Gastrocnemius medialis (tissue), 4 donors: ENCODE measurements at places on chromosomes 13 and 19. TPM values are rescaled to one million over a fixed set of nuclear protein-coding genes. Genes with fewer than 3 reads are reported as not detected.

The CGB3 gene
- not detected for total RNA-seq

GRCh38 chr13:112441779-112442310 lies 65.7 kb downstream of the SPACA7 start:
- no peaks in the 10 kb centered on the region for H3K36me3 ChIP-seq
- no peak overlapping the region for H3K4me3 ChIP-seq
- H3K27ac ChIP-seq = no peak overlapping the region
- H3K27me3 ChIP-seq = peaks cover 18% of the 10 kb centered on the region
- no peaks in the 10 kb centered on the region for H3K4me1 ChIP-seq

DNA sequence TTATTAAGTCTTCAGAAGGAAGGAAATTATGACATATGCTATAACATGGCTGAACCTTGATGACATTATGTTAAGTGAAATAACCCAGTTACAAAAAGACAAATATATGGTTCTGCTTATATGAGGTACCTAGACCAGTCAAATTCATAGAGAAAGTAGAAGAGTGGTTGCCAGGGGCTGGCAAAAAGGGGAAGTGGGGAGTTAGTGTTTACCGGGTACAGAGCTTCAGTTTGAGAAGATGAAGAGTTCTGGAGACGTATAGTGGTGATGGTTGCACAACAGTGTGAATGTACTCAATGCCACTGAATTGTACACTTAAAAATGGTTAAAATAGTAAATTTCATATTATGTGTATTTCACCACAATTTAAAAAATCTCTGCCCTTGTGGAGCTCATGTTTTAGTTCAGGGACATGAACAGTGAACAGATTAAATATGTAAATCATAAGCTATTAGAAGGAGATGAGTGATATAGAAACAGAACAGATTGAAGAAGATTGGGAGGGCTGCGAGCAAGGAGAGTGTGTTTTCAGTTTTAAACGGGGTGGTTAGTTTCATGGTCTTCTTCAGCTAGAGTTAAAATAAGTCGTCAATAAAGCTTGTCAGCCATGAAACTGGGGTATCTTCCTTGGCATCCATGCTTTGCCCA lies 355.2 kb downstream of the KCNRG start:
- H3K36me3 ChIP-seq = no peaks in the 10 kb centered on the region
- DNase-seq = no peak
- no peak overlapping the region for H3K4me3 ChIP-seq
- H3K27me3 ChIP-seq = no peaks in the 10 kb centered on the region

DNA sequence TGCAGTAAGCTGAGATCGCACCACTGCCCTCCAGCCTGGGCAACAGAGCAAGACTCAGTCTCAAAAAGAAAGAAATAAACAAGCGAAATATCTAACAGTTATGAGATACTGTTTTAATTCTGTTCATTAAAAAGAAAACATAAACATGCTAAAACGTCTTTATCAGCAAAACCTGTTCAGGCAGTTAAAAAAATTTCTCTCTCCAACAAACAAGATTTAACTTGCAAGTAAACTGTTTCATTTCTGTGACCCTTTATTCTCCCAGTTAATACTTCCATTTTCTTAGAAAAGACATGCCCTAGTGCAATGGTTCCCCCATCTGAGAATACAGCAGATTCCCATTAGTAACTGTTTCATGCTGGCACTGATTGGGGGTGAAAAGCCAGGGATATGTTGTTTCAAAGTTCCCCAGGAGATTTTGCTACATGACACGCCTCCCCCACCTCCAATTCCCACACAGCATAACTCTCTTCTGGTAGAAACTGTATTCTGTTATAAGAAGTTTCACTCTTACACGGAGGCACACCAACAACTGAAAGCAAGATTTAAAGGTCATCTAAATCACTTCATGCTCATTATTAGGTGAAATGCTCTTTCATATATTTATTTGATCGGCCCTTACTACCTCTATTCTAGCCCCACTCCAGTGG lies 24.4 kb downstream of the ELF1 start:
- no peaks in the 10 kb centered on the region for H3K36me3 ChIP-seq
- no peak for DNase-seq
- H3K27me3 ChIP-seq = no peaks in the 10 kb centered on the region
- H3K27ac ChIP-seq = no peak overlapping the region
- H3K4me1 ChIP-seq = peaks cover 12% of the 10 kb centered on the region

GRCh38 chr13:94630858-94631257 lies 29.2 kb downstream of the GPR180 start:
- H3K27me3 ChIP-seq = no peaks in the 10 kb centered on the region
- no peak overlapping the region for H3K4me3 ChIP-seq
- no peaks in the 10 kb centered on the region for H3K36me3 ChIP-seq
- no peak for DNase-seq

The TNNT1 gene
- total RNA-seq = 9,166 TPM

DNA sequence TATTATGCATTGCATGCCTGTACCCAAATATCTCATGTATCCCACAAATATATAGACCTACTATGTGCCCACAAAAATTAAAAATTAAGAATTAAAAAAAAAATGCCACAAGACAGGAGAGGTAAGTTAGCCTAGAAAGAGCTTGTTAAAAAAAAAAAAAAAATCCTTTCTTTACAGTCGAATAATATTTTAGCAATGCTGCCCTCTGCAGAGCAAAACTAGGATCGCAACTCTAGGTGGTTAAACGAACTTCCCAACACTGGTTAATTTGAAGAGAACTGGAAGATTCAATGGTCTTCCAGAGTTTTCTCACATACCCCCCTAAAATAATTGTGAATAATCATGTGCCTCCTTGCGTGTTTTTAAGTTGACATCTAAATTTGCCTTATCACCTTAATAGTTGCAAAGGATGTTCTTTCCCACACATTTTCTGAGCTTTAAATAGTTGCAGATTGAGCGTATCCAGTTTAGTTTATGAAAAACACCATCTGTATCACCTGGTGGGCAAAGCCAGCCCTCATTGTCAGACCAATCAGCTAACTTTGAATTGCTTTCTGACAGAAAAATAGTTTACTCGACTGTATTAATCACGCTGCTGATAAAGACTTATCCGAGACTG lies 47.4 kb upstream of the RCBTB2 start:
- no peak overlapping the region for H3K4me3 ChIP-seq
- no peaks in the 10 kb centered on the region for H3K36me3 ChIP-seq
- no peaks in the 10 kb centered on the region for H3K27me3 ChIP-seq
- peaks cover 5% of the 10 kb centered on the region for H3K4me1 ChIP-seq
- DNase-seq = peak; percentile 32
- no peak overlapping the region for H3K27ac ChIP-seq

The PTGIR gene
- total RNA-seq = 0.87 TPM

GRCh38 chr19:38216785-38217641 lies 7.0 kb downstream of the DPF1 start:
- no peak for DNase-seq
- peaks cover 39% of the 10 kb centered on the region for H3K27me3 ChIP-seq
- H3K27ac ChIP-seq = no peak overlapping the region
- H3K4me3 ChIP-seq = no peak overlapping the region
- H3K4me1 ChIP-seq = no peaks in the 10 kb centered on the region

The FFAR1 gene
- total RNA-seq = not detected

GRCh38 chr19:54674021-54674617 lies 11.3 kb downstream of the LILRB4 start:
- no peaks in the 10 kb centered on the region for H3K4me1 ChIP-seq
- H3K27me3 ChIP-seq = no peaks in the 10 kb centered on the region
- no peak overlapping the region for H3K4me3 ChIP-seq
- DNase-seq = no peak
- no peaks in the 10 kb centered on the region for H3K36me3 ChIP-seq

The TRPM4 gene
- total RNA-seq = 10.4 TPM

DNA sequence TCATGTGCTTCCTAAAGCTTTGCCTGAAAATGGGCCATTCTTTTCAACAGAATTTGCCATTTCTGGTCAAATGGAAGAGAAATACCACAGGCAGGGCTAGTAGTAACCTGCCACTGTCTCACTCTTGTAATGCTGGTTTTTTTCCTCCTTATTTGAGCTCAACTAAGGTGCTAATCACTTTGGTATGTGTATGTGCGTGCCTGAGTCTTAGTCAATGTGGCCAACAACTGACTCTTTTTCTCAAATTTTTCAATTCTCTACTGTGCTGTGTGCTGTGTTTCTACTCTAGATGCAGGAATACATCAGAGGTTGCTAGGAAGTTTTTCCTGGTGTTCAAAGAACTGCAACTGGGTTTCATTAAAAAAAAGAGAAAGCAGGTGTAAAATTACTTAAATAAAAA lies 870.2 kb downstream of the EFNB2 start:
- no peaks in the 10 kb centered on the region for H3K36me3 ChIP-seq
- no peak for DNase-seq

The KRTDAP gene
- total RNA-seq = not detected

The NPAS1 gene
- not detected for total RNA-seq

DNA sequence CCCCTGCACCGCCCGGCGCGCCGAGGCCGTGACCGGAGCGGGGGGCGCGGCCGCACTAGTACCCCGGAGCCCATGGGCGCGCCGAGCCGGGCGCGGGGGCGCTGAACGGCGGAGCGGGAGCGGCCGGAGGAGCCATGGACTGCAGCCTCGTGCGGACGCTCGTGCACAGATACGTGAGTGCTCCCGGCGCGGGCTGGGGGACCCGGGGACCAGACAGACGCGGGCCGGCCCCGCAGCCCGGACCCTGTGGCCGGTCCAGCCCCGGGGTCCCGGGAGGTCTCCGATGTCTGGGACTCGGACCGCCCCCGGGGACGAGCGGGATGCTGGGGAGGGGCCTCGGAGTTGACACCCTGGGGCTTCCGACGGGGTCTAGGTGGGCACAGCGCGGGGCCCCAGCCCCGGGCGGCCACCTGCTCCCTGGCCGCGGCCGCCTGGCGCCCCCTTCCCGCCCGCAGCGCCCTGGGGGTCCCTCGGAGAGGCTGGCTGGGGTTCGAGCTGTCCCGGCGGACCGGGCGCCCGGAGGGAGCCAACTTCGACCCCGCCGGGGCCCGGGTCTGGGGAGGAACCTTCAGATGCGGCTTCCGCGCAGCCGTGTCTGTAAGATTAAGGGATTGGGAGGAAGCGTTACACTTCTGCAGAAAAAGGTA lies 568 bp downstream of the ATP11A start:
- no peaks in the 10 kb centered on the region for H3K27me3 ChIP-seq
- H3K4me3 ChIP-seq = peak overlapping the region; percentile 98
- H3K4me1 ChIP-seq = peaks cover 22% of the 10 kb centered on the region

- peaks cover 16% of the 10 kb centered on the region for H3K36me3 ChIP-seq
- peaks cover 13% of the 10 kb centered on the region for H3K4me1 ChIP-seq
- H3K4me3 ChIP-seq = no peak overlapping the region
- H3K27me3 ChIP-seq = no peaks in the 10 kb centered on the region
These were observed 35.6 kb downstream of the UCHL3 start for GRCh38 chr13:75585153-75585552.

- H3K27me3 ChIP-seq = no peaks in the 10 kb centered on the region
- DNase-seq = no peak
- H3K4me3 ChIP-seq = no peak overlapping the region
- H3K27ac ChIP-seq = no peak overlapping the region
- H3K4me1 ChIP-seq = no peaks in the 10 kb centered on the region
These were observed 100.7 kb downstream of the CRYL1 start for GRCh38 chr13:20424949-20425348.

DNA sequence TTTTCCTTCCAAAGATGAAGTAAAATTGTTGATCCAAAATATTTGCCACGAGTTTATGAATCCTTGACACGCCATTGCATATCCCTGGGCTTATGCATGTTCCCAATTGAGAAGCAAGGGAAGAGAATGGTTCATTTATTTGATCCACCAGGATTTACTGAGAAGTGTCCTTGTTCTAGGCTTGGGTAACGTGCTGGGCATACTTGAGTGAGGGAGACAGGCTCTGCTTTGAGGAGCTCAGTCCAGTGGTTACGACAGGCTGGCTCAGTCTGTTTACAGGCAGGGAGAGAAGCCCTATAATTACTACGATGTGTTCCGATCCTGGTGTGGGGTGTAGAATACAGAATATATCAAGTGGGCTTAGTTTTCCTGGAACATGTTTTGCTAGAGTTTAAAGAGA lies 6.3 kb upstream of the PNMA8C start:
- H3K27ac ChIP-seq = no peak overlapping the region
- peaks cover 10% of the 10 kb centered on the region for H3K27me3 ChIP-seq

DNA sequence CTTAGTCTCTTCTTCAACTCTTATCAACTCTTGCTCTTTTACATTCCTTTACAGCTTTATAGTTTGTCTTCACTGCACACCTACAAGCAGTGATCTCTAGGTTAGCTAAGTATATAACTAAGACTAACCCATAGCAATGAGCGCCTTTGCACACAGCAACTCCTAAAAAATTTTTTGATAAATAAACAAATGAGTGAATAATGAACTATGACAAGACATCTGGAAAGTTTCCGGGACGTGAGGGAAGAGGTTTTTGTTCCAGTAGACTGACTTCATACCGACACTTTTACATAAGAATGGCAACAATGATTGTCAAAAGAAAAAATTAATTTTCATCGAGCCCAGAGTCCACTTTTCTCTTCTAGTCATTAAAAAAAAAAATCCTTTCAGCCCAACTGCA lies 98.3 kb downstream of the ELF1 start:
- peak overlapping the region; percentile 56 for H3K4me3 ChIP-seq
- peak overlapping the region; percentile 47 for H3K27ac ChIP-seq
- DNase-seq = no peak
- H3K36me3 ChIP-seq = no peaks in the 10 kb centered on the region
- H3K27me3 ChIP-seq = no peaks in the 10 kb centered on the region

DNA sequence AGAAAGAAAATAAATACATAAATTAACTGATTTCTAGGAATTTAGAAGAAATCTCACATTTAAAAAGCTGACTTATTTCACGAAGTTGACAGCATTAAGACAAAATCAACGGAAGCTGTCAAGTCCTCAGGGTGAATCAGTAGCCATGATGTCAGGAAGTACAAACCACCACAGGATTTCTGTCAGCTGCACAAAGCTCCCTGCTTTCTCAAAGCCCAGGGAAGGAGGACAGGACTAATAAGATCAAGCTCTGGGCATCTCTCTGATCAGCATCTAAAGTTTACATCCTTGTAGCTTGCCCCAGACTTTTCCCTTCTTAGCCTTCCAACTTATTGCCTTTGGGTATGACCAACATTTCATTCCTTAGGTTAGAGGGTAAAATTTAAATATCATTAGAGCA lies 9.4 kb downstream of the DCT start:
- no peak overlapping the region for H3K27ac ChIP-seq
- no peaks in the 10 kb centered on the region for H3K27me3 ChIP-seq
- no peaks in the 10 kb centered on the region for H3K36me3 ChIP-seq
- H3K4me3 ChIP-seq = no peak overlapping the region
- no peak for DNase-seq
- H3K4me1 ChIP-seq = no peaks in the 10 kb centered on the region

GRCh38 chr13:45658586-45659235 lies 43.2 kb upstream of the ERICH6B start:
- no peaks in the 10 kb centered on the region for H3K27me3 ChIP-seq
- no peak for DNase-seq

The PTH2 gene
- total RNA-seq = not detected

The TDRD12 gene
- total RNA-seq = 0.59 TPM

DNA sequence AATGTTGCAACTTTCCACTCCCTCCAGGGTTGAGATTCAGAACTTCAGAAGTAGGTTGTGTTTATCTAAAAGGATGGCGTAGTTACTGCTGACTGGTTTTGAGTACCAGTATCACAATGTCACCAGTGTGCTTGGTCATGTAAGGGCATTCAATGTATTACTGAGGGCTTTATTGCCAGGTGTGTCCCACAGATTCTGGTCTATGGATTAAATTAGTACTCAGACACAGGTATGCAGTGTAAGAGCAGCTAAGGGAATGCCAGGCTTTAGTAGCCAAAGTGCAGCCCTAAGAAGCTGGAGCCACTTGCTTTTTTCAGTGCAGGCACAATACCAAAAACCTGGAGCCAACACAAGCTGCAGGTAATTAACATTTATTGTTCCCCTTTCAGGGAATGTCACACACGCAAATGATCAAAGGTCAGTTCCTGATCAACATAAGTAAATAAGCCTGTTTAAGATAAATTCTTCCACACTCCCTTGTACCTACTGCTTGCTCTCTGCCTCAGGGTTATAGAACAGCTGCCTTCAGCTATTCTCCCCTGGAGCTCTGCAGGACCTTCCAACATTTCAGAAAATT lies 130.1 kb upstream of the ZNF91 start:
- no peaks in the 10 kb centered on the region for H3K27me3 ChIP-seq
- H3K27ac ChIP-seq = no peak overlapping the region
- H3K4me3 ChIP-seq = no peak overlapping the region
- H3K36me3 ChIP-seq = no peaks in the 10 kb centered on the region
- no peak for DNase-seq
